ENCODE measurements at places on chromosomes 4 and X.

DNA sequence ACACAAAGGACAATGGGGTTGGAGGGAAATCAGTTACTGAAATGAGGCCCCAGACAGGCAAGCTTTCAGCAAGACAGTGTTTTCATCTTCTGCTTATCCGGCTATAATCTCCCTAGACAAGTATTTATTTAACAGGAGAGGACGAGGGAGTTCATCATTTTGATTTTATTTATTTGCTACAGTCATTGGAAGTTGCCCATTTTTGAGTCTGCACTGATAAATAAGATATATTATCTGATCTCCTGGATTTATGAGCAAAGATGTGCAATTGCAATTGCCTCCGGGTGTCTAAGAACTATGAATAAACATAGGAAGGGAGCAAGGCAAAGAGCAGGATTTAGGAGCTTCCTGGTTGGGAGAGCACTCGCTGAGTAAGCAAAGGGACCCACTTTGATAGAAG, 263.2 kb upstream of the EDA2R start:
- no peak for DNase-seq

DNA sequence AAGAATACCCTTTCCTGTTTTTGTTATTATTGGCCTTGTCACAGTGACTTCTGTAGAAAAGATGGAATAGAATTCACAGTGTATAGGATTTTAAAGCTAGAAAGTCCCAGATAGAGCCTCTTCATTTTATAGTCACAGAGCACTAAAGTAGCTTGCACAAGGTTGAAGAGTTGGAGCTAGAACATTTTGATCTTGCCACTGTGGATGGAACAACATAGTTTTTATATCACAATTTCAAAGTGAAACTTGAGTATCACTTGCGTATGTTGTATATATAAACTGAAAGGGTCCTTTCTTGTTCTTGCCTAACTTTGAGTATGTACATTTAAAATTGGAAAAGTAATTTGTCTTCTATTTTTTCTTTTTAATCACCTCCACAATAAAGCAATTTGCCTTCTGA, 2.7 kb downstream of the USO1 start:
- DNase-seq, result no peak

- DNase-seq, result no peak
Observed at GRCh38 chr4:75844151-75844662, 58.0 kb downstream of the PPEF2 start.

DNA sequence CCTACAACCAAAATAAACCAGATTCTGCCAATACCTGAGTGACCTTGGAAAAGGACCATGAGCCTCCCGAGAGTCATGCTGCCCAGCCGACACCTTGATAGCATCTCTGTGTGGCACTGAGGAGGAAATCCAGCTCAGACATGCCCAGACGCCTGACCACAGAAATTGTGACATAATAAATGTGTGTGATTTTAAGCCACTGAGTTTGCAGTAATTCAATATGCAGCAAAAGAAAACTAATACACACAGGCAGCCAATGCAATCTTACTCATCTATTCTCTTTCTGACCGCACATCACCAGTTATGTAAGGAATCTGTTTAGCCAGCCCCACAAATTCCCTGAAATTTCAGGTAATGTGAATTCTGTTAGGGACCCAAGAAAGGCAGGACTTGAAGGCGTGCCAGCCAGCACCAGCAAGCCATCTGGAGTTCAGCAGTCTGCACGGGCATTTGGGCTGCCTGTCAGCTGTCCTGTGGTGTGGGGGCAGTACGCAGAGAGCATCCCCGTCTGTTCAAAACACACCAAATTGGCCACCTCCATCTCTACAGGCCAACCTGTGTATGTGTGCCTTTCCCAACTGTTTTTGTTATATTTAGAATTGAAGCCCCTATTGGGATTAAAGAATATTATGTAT, 176.4 kb downstream of the NLGN4X start:
- no peak for DNase-seq

- no peak for DNase-seq
Observed at GRCh38 chr4:168177546-168178149, 85.3 kb downstream of the ANXA10 start.

DNA sequence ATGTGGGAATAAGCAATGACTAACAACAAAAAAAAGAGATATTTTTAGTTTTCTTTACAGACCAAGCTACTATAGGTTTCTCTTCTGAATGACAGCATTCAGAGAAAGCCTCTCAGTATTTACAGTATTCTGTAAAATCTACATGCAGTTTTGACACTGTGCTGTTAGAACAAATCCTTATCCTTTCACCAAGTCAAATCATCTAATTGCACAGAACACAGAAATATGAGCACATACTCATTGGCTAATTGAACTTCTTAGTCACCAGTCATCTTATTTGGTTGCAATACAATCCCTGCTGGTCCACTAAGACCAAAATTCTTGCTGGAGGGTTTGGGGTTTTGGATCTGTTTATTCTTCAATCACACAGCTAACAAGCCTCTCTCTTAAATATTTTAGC, 5.7 kb downstream of the ACOT9 start:
- DNase-seq, result no peak
